NCI-H460 (cell line): ENCODE measurements at places on chromosomes 3 and 15.

- no peak for DNase-seq
These were observed 66.3 kb upstream of the EPHA6 start for GRCh38 chr3:96748139-96748538.

GRCh38 chr15:63998489-63998888, 47.8 kb downstream of the DAPK2 start:
- no peak for DNase-seq

DNA sequence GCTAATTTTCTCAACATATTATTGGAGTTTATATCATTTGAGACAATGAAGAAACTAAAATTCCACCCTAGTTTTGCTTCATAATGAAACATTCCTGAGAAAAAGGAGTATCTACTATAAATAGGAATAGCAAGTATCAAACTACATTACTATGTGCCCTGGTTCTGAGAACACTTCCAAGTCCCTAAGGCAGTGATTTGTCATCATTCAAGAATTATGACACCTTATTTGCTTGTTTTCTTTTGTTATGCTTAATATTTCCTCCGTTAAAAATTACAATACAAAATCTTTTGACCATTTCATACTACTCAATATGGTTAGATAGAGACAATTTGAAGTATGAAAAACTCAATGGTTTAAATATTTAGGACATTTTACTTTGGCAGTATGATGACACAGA, 707.8 kb upstream of the GOLIM4 start:
- no peak for DNase-seq

- DNase-seq: peak; percentile 56
These were observed 102.2 kb downstream of the ABI3BP start for GRCh38 chr3:100891033-100891432.

DNA sequence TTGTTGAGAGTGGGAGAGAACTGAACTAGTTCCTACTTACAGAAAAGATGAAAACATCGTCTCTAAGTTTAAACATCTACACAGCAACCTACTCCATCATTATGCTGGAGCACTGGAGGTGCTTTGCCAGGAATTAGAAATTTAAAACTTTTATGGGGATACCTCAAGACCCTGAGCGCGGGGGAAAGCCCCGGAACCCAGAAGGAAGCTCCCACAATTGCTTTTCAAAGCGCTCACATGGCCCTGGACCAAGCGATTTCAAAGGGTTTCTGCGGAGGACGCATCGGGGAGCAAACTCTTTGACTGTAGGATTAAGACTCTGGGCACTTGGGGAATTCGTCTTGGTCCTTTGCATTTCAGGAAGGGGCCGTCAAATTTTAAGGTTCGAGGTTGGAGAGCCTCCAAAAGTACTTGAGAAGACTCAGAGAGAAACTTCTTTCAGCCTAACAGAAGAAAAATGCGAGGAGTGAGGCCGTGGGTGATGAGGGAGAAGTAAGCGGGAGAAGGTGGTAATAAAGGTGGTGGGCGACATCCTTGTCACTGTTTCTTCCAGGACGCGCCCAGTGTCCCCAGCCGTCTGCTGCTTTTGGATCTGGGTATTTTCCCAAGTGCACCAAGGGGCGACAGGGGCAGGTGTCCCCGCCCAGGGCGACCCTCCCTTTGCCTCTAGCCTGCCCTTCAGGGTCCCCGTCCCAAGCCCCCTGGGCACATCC, 591 bp downstream of the PROK2 start:
- no peak for DNase-seq

DNA sequence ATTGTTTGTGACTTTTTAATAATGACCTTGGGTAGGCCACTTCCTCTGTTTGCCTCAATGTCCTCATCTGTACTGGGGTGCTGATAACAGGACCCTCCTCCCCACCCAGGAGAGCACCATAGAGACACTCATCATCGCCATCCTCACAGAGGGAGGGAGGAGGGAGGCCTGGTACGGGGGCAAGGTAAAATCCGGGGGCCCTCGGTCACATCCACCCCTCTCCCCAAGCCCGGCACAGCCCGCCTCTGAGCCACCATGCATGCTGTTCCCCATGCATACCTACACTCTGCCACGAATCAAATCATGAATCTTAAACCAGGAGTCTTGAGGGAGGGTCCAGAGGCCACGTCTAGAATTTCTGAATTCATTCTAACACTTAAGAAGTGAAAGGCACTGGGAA, 74.9 kb upstream of the IQSEC1 start:
- no peak for DNase-seq

DNA sequence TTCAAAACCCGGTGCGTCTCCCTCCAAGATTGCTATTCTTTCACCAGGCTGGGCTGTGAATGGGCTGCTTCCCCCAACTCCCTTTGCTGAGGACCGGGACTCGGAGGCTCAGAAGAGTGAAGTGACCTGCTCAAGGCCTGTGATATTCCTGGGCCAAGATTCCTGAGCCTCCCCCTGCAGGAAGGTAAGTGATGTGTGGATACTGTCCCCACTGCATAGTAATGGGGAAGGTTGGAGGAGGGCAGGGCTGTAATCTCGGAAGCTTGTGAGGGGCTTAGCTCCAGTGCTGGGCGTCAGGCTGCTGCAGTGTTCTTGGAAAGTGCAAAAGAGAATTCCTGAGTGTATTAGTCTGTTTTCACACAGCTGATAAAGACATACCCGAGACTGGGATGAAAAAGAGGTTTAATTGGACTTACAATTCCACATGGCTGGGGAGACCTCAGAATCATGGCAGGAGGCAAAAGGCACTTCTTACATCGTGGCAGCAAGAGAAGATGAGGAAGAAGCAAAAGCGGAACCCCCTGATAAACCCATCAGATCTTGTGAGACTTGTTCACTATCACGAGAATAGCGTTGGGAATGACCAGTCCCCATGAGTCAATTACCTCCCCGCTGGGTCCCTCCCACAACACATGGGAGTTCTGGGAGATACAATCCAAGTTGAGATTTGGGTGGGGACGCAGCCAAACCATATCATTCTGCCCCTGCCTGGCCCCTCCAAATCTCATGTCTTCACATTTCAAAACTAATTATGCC, 67.6 kb downstream of the EFCAB12 start:
- no peak for DNase-seq

- no peak for DNase-seq
These were observed 122.5 kb upstream of the SPRED1 start for GRCh38 chr15:38130205-38130567.

- DNase-seq: no peak
These were observed 28.4 kb upstream of the EPHB3 start for GRCh38 chr3:184532940-184533732.
